ENCODE measurements at places on chromosomes 11 and 22.

GRCh38 chr11:128180441-128181087 is 406.8 kb downstream of the ETS1 start:
- no peak for DNase-seq

DNA sequence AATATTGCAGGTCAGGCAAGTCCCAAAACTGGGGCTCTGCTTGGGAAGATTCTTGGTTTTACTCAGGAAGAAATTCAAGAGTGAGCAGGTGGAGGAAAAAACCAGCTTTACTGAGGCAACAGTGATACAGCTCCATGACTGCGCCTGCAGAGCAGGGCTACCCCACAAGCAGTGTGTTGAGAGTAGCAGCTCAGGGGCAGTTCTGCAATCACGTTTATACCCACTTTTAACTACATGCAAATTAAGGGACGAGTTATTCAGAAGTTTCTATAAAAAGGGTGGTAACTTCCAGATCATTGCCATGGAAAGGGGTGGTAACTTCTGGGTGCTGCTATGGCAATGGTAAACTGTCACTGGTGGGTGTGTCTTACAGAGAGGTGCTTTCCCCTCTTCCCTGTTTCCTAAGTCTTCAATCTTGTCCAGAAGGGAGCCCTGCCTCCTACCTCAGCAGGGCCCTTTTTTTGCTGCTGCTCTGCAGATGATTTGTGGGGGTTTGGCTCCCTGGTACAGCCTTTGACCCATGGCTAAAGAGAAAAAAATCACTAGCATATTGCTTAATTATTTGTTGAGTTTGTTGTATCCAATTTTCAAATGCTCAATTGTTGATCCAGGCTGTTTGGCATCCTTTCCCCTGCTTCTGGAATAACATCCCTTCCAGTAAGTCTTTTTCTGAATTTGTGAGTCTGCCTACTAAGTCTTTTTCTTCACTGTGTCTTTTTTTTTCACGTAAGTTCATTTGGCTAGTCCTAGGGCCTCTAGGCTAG is 30.0 kb upstream of the ME3 start:
- DNase-seq, result no peak

DNA sequence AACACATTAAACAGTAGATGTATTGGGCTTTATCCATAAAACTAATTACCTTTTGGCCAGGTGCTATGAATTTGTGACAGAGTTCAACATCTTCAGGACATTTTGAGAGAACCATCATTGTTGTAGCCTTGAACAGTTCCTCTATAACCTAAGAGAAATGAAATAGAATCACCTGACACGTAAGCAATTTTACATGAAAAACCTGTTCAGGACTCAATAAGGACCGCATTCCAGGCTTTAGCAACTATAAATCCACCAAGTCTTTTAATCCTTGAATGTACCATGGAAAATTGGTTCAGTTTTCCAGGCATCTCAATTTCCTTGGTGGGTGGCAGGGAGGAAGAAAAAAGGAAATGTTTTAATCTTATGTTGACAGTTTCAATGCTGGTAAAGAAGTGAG is 60.9 kb upstream of the GAB2 start:
- DNase-seq, result no peak

GRCh38 chr22:29634847-29635246 is 31.4 kb downstream of the NF2 start:
- no peak for DNase-seq

GRCh38 chr11:131353766-131354165 is 16.6 kb upstream of the NTM start:
- no peak for DNase-seq

GRCh38 chr11:10727146-10727851 is 23.7 kb upstream of the CTR9 start:
- DNase-seq, result no peak

- no peak for DNase-seq
Measured at GRCh38 chr11:63814383-63814736, 1.1 kb downstream of the SPINDOC start.

- DNase-seq, result no peak
Measured at GRCh38 chr11:89381094-89381493, 110.1 kb downstream of the NOX4 start.

DNA sequence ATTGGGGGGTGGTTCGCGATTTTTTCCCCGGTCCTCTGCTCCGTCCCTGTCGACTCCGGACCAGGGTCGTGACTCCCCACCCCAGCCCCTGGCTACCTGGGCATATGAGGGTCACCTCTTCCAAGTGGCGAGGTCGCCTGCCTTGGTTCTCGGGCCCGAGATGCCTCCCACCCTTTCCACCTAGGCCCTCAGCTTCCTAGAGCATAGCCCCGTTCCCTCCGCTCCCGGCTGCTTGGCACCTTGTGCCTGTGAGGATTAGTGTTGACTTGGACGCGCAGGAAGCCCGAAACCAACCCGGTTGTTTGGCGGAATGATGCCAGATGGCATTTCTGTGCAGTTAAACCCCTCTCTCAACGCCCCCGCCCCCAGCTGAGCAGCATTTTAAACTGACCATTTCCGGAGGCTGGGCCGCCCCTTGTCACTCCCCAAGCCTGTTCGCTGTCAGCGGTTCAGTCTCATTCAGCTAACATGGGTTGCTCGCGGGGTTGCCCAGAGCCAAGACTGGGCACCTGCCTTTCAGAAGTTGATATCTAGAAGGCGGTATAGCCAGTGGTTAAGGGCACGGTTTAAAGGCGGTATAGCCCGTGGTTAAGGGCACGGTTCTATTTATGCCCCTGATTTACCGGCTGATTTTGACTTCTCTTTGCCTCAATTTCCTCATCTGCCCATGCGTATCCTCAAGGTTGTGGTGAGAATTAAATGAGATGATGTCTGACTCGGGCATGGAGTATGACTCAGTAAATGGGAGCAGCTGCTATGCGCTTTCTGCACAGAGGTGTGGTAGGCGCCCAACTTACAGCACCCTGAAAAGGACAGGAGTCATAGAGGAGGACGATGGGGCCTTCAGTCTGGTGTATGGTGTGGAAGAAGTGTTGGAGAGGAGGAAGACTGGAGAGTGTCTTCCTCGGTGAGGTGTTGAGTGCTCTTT is 639 bp downstream of the INCENP start:
- peak; percentile 30 for DNase-seq

DNA sequence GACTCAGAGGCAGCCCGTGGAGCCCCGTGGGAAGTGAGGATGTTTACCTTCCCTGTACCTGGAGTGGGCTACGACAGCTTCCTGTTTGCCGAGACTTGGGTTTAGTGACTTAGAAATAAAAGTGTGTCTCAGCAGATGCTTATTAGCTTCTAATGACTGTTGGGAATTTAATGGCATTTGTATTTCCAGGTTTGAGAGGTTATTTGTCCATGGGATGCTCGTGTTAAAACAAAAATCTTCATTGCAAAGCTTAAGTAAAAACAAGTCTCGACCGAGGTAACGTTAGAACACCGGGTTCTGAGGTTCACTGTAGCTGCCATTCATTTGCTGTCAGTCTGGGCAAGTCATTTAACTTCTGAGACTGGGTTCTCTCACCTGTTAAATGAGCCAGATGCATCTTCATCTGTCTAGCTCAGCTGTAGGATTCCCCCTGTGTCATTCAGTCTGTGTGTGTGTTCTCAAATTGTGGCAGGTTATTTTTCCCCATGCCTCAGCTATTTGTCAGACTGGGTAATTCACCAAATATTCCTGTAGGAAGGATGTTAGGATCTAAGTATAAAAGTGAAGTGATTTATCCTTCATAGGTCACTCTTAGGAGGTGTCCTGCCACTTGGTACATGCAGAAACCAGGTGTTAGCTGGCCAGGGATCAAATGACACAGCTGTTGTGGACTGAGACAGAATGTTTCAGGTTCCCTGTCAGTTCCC is 791 bp downstream of the EI24 start:
- no peak for DNase-seq

- DNase-seq, result no peak
Measured at GRCh38 chr11:19715373-19715772, 2.7 kb downstream of the NAV2 start.

- DNase-seq, result no peak
Measured at GRCh38 chr11:11512929-11513328, 108.9 kb downstream of the GALNT18 start.

DNA sequence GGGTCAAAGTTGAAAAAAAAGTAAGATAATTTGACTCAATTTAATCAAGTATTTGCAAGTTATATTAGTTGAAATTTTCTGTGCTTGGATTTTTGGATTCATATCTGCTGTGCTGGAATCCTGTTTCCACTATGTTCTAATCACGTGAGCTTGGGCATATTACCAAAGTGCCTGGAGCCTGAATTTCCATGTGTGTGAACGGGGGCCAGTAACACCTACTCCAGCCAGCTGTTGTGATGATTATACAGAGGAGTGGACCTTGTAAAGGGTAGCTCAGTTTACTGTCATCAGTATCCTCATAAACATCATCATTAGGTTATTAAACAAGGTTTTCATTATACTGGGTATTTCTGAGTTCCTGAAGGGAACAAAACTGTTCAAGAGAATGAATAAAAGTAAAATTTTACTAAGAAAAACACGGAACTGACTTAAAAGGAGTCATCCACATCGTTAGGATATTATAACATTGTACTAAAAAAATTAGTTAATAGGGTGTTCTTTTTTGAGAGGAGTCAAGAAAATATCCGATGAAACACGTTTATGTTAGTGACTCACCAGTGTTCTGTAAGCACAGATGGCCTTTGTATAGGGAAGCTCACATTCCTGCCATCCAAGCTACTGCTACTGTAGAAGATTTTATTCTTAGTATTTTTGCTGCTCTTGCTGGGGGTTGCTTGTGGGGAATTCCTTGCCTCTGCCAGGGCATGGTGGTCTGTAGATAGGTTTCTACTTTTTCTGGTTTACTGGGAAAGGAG is 144.1 kb downstream of the ARHGAP42 start:
- no peak for DNase-seq

GRCh38 chr22:46613606-46614021 is 6.6 kb upstream of the GRAMD4 start:
- DNase-seq, result no peak

DNA sequence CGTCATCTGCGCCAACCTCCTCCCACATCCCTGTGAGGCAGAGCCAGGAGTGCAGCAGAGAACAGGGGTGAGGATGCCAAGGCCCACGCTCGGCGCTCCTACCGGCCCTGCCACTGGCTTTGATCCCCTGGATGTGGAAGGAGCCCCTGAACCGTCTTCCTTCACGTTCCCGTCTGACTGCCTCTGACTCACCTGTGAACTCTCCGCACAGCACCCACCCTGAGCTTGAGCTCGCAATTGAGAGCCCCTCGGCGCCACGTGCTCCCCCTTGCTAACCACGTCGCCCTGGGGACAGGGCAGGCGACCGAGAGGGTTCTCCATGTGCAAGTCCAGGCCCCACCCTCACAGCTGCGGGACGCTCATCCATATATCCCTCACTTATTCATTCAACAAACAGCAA is 645.3 kb downstream of the BRD1 start:
- no peak for DNase-seq

- DNase-seq, result no peak
Measured at GRCh38 chr11:64667154-64667745, 55.7 kb downstream of the NRXN2 start.

GRCh38 chr22:25076336-25076735 is 123.3 kb upstream of the CRYBB3 start:
- DNase-seq, result peak; percentile 65

- no peak for DNase-seq
Measured at GRCh38 chr11:73259406-73260126, 12.6 kb upstream of the P2RY6 start.

- DNase-seq, result no peak
Measured at GRCh38 chr22:43053176-43053575, 36.0 kb downstream of the TTLL1 start.

- DNase-seq, result no peak
Measured at GRCh38 chr11:79352349-79352703, 88.5 kb downstream of the TENM4 start.

- DNase-seq, result no peak
Measured at GRCh38 chr22:47610764-47611163, 848.3 kb downstream of the TBC1D22A start.

DNA sequence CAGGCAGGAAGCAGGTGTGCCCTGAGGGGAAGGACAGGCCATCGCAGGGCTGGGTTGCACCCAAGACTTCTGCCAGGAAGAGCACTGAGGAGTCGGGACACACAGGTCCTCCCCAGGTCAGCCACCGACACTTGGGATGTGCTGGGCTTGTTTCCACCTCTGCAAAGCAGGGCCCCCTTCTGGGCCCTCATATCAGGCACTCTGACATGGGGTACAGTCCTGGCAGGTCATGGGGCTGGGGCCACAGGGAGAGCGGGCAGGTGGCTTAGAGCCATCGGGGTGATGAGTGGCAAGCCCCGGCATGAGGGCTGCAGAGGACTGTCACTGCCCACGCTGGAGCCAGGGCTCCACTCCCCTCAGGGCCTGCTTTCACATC is 7.9 kb upstream of the ADORA2A start:
- DNase-seq, result no peak

DNA sequence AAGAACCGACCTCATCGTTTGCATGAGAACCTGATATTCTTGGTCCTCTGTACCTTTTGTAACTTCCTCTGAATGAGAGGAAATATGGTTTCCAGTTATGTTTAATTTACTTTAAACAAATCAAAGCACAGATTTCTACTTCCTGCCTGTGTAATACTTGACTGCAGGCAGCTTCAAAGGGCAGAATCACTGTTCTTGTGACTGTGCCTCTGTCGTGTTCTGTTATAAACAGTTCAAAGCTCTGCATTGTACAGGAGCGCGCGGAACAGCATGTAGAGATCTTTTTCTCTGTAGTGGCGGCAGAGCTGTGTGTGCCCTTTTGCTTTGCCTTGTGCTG is 73.2 kb upstream of the CLDN5 start:
- no peak for DNase-seq

DNA sequence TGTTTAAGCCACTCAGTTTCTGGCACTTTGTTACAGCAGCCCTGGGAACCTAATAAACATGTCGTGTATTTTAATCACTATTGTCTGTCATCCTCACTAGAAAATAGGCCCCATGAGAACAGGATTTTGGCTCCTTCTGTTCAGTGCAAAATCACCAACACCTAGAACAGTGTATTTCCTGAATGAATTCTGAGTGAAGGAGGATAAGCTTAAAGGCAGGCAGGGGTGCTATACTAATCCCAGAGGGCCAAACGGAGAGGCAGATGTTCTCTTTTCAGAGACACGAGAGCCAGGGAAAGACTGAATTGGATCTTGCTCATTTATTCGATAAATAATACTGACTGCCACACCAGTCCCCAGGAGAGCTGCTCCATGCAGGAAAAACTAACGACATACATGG is 10.4 kb downstream of the SMCO4 start:
- no peak for DNase-seq

Data from stimulated activated CD4-positive, alpha-beta T cell treated with anti-CD3 and anti-CD28 coated beads, TNF-alpha, amount 100 ng/mL, for 24 hours (primary cell).